ENCODE measurements at places on chromosomes 6 and 20. TPM values are rescaled to one million over a fixed set of nuclear protein-coding genes. Genes with fewer than 3 reads are reported as not detected.

MYCT1 gene
- total RNA-seq, result 15.0 TPM

DNA sequence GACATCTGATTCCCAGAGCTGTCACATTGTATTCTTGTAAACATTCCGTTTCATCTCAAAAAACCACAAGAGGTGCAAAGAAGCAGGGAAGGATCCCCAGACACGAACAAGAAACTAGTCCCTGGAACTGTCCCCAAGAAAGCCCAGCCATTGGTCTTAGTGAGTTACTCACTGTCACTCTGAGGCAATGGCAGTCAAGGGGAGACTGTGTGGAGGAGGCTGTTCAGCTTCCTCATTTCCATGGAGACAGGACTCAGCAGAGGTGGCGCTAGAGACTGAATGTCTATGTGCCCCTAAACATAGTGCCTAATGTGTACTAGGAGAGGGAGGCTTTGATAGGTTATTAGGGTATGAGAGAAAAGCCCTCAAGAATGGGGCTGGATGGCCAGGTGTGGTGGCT lies 11.1 kb downstream of the ULBP1 start:
- H3K36me3 ChIP-seq, result no peaks in the 10 kb centered on the region
- DNase-seq, result no peak
- H3K27ac ChIP-seq, result no peak overlapping the region
- H3K4me1 ChIP-seq, result no peaks in the 10 kb centered on the region
- no peaks in the 10 kb centered on the region for H3K27me3 ChIP-seq
- no peak overlapping the region for H3K4me3 ChIP-seq

- H3K4me1 ChIP-seq, result no peaks in the 10 kb centered on the region
- H3K4me3 ChIP-seq, result no peak overlapping the region
- no peak for DNase-seq
- no peak overlapping the region for H3K27ac ChIP-seq
- H3K27me3 ChIP-seq, result no peaks in the 10 kb centered on the region
Observed at GRCh38 chr6:68239034-68239433, 396.0 kb upstream of the ADGRB3 start.

DNA sequence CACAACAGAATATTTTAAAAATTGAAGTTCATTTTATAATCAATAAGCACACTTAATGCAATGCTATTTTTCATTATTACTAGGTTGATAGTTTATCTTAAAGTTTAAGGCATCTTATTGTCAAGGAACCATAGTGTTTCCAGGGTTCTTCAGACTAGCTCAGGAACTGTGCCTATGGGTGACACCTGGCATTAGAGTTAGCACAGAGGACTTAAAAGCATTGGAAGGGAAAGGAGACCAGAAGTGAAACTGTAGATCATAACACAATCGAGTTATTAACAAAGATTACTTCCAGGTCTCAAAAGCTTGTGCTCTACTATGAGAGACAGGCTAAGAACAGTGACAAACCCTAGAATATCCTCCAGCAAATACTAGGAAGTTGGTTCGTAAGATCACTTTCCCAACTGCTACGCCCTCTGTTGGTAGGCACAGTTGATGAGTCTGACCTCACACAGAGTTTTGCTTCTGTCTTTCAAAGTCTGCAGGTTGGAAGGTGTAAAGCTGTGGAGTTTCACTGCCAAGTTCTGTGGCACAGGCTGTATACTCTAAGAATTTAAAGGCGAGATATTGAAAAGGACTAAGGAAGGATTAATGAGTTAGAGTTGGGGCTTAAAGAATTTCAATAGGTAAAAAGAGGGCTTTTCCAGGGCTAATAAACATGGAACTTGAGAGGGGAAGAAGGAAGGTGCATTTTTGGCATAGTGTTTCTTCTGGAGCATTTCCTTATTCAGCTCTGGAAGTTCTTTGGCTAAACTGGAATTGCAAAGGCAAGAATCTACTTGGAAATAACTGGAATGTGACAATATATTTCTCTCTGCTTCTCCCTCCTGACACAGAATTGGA lies 531.3 kb upstream of the JAG1 start:
- H3K27me3 ChIP-seq, result no peaks in the 10 kb centered on the region
- no peaks in the 10 kb centered on the region for H3K36me3 ChIP-seq
- DNase-seq, result peak; percentile 74
- H3K4me3 ChIP-seq, result no peak overlapping the region

DNA sequence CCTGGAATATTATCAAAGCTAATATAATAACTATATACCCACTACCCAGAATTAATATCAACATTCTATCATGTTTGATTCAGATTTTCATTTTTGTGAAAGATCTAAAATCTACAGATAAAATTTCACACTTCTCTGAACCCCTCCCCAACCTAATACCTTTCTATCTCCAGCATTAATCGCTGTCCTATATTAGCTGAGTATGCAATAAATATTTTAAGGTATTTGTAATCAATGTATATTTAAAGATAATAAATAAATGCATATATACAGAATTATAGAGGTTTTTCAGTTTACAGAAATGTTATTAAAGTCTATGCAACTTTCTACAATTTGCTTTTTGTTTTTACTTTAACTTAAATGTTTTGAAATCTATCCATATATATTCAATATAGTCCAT lies 156.7 kb upstream of the NRSN1 start:
- H3K27me3 ChIP-seq, result no peaks in the 10 kb centered on the region
- DNase-seq, result no peak
- no peaks in the 10 kb centered on the region for H3K4me1 ChIP-seq

DNA sequence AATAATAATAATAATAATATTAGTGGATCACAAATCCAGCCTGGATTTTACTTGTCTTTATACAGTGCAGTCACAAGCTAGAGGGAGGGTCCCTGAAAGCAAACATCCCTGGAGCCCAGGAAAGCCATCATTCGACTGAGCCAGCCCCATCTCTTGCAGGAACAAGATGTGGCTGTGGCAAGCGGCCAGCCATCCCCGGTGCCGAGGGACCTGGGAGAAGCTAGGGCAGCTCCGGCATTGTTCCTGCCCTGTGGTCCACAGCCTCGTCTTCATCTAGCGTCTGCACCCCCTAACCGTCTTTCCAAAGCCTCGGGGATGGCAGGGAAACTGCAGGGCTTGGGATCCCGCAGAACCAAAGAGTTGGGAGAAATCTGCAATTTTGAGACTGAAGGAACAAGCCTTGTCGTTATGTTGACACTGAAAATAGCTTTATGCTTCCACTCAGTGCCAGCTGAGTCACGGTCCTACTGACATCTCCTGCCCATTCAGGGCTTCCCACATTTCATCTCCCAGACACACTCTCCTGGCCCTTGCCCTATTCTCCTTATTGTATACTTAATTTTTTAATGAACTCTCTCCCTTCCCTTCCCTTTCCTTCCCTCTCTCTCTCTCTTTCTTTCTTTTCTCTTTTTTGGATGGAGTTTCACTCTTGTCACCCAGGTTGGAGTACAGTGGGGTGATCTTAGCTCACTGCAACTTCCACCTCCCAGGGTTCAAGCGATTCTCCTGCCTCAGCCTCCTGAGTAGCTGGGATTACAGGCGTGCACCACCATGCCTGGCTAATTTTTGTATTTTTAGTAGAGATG lies 62.5 kb upstream of the ZNFX1 start:
- no peaks in the 10 kb centered on the region for H3K4me1 ChIP-seq
- no peak overlapping the region for H3K27ac ChIP-seq
- H3K27me3 ChIP-seq, result no peaks in the 10 kb centered on the region
- H3K4me3 ChIP-seq, result no peak overlapping the region
- no peak for DNase-seq
- no peaks in the 10 kb centered on the region for H3K36me3 ChIP-seq

- H3K4me1 ChIP-seq, result no peaks in the 10 kb centered on the region
- H3K27ac ChIP-seq, result no peak overlapping the region
- H3K27me3 ChIP-seq, result no peaks in the 10 kb centered on the region
- no peaks in the 10 kb centered on the region for H3K36me3 ChIP-seq
Observed at GRCh38 chr6:43744491-43744890, 25.5 kb upstream of the VEGFA start.
